ENCODE measurements at places on chromosomes 12 and 14.

DNA sequence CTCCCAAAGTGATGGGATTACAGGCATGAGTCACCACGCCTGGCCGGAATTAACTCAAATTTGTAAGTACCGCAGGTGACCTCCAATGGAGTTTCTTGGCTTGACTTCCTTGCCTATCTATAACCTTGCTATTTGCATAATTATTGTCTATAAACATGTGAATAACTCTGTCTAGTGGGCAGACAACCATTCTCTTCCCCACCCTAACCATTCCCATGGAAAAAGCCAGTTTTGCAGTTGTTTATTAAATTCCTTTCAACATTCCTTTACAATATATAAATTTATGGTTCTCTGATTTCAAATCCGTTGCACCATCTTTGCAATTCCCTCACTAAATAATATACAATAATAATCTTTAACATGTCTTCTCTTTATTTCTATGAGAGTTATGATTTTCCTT is 61.0 kb upstream of the ZDHHC17 start:
- DNase-seq, result no peak

- DNase-seq, result no peak
Measured at GRCh38 chr12:19694627-19695026, 255.3 kb downstream of the AEBP2 start.

DNA sequence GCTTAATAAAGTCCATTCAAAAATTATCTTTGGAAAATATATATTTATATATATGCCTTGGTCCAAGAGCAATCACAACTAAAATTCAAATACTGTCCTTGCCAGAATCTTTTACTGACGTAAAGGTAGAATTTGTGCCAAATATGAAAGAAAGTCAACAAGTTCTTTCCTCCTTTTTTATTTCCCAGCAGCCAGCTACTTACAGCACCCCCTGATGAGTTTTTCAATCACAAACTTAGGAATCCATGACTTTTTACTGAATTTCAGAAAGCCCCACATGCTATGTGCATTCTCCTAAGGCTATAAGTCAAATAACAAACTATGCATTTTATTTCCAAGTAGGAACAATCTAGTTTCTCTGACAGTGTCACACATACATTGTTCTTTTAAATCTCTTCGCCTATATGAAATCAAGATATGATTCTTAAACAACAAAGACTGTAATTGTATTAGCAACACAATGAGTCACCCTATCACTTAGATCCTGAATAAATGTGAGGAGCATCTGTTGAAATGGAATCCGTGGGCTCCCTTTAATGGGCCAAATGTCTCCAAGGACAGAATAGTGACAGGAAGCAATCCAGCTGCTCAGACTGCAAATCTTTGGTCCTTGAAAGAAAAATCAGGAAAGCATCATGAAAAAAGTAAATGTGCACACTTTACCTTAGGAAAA is 271.4 kb downstream of the DUSP6 start:
- DNase-seq, result no peak

GRCh38 chr12:130953771-130954543 is at the start of gene ADGRD1:
TSS of gene ADGRD1 (plus strand) at chr12:130953907. CDS start at chr12:130954466, 559 bp downstream.
- no peak for DNase-seq

DNA sequence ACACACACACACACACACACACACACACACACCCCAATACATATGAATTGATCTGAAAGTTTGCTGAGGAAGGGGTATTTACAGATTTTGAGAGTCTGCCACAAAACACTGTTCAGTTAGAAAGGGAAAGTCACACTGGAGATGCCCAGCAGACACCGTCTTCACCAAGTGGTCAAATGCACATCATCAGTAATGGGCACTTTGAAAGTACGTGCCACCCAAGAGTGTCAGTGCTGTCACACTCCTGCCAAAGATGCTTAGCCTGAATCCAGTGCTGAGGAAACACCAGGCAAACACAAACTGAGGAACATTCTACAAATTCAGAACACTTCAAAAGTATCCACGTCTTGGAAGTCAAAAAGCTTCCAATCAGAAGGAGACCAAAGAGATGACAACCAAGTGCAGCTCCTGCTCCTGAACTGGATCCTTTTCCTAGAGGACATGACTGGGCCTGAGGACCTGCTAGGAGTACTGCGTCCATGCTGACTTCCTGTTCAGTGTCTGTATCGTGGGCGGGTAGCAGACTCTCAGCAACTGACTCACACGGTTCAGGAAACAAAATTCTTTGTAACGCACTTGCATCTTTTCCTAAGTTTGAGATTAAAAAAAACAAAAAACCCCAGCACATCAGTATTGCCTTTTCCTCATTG is 18.6 kb downstream of the PSMC1 start:
- DNase-seq, result no peak

- peak; percentile 54 for DNase-seq
Measured at GRCh38 chr12:51217133-51217967, 512 bp downstream of the POU6F1 start.

GRCh38 chr12:65603438-65604351 is 220.6 kb upstream of the HMGA2 start:
- DNase-seq, result no peak

- no peak for DNase-seq
Measured at GRCh38 chr12:72207486-72208409, 64.4 kb upstream of the TRHDE start.

DNA sequence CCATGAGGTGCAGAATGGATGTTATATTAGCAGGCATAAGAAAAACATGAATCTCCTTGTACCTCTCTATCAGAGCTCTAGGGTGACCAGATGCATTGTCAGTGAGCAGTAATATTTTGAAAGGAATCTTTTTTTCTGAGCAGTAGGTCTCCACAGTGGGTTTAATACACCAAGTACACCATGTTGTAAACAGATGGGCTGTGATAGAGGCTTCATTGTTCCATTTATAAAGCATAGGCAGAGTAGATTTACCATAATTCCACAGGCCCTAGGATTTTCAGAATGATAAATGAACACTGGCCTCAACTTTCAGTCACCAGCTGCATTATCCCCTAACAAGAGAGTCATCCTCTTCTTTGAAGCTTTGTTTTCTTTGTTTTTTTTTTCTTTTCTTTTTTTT is 185.2 kb downstream of the ERC1 start:
- DNase-seq, result no peak

GRCh38 chr12:7142056-7142644 is 12.0 kb downstream of the CLSTN3 start:
- DNase-seq, result peak; percentile 38

DNA sequence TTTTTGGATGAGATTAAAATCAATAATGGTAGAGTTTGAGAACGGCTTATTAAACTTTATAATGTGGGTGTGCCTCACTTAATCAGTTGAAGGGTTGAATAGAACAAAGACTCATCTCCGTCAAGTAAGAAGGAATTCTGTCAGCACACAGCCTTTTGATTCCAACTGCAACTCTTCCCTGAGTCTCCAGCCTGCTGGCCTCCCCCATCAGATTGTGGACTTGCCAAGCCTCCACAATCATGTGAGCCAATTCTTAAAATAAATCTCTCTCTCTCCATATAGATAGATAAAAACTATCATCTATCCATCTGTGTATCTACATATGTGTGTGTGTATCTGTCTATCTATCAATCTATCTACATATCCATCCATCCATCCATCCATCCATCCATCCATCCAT is 127.4 kb upstream of the BTG1 start:
- DNase-seq, result no peak

GRCh38 chr12:68980476-68981212 is 47.7 kb upstream of the CPM start:
- no peak for DNase-seq

DNA sequence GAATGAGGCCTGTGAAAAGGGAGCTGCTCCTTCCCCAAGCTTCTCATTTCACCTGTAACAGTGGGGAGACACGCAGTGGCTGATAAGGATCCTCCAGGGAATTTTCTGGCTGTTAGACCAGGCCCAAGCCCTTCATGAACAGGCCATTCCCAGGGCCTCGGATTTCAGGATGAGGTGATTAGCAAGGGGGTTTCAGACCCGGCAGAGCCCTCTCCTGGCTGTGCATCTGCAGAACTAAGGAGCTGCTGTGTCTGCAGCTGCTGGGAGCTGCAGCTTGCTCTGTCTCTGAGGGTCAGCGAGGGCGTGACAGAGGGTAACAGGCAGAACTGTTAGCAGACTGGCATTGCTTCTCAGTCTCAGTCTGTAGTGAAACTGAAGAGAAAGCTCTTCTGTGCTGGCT is 110.4 kb downstream of the KCNA5 start:
- DNase-seq, result no peak

DNA sequence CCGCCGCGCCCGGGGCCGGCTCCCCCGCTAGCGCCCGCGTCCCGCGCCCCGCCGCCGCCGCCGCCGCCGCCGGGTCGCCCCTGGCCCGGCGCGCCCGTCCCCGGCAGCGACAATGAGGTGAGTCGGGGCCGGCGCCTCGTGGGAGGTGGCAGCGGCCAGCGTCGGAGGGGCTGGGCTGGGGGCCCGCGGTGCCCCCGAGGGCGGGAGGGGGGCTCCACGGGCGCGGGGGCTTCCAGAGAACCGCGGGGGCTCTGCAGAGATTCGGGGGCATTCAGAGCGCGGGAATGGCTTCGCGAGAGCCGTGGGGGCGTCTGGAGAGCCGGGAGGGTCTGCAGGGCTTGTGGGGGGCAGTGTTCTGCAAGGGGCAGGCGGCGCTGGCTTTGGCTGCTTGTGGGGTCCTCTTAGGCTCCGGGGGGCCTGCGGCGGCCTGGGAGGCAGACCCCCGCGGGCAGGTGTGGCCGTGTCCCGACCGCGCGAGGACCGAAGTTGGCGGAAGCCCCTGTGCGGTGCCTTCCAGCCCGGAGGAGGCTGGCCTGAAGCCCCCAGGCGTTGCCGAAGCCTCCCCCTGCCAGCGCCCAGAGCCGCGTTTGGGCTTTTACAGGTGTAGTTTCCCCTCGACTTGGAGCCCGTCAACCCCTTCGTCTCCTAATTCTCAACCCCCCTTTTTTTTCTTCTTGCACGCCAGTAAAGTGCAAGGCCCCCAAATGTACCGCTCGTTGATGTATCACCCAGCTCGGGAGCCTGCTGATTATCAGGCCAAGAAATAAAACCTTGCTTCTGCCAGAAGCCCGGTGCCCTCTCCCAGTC is 93.1 kb upstream of the EVL start:
- DNase-seq, result peak; percentile 29

DNA sequence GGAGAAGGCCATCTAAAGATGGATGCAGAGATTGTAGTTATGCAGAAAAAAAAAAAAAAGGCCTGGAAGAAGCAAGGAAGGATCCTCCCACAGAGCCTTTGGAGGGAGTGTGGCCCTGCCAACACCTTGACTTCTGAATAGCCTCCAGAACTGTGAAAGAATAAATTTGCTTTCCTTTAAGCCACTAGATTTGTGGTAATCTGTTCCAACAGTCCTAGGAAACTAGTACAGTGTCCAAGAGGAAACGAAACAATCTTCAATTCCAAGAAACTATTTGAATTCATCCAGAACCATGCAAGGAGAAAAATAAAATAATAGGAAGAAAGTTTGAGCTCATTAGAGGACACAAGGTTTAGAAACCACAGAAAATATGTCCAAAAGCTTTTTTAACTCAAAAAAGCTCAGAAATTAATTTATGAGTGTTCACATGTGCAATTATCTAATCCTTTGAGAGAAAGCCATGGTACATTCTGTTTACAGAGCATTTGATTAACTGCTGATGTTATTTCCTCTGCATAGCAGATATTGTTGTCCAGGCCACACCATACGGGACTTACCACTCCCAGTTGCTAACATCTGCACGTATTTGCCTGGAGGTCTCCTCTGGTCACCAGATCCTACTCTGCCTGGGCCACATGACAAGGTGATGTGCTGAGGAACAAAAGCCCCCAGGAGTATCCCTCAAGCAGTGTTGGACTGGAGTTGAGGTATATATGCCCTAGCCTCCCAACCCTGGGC is 30.0 kb upstream of the STAB2 start:
- no peak for DNase-seq

DNA sequence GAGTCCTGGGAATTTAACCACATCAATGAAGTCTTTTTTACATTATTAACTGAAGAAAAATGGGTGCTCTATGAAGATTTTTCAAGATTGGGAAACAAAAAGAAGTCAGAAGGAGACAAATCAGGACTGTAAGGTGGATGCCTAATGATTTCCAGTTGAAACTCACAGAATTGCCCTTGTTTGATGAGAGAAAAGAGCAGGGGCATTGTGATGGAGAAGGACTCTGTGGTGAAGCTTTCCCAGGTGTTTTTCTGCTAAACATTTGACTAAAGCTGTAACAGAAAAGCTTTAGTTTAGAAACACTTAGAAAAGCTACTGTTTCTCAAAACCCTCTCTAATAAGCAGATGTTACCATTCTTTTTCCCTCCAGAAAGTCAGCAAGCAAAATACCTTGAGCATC is 5.8 kb downstream of the IRAK4 start:
- DNase-seq, result no peak

- DNase-seq, result no peak
Measured at GRCh38 chr14:101113108-101113612, 209.6 kb upstream of the RTL1 start.

DNA sequence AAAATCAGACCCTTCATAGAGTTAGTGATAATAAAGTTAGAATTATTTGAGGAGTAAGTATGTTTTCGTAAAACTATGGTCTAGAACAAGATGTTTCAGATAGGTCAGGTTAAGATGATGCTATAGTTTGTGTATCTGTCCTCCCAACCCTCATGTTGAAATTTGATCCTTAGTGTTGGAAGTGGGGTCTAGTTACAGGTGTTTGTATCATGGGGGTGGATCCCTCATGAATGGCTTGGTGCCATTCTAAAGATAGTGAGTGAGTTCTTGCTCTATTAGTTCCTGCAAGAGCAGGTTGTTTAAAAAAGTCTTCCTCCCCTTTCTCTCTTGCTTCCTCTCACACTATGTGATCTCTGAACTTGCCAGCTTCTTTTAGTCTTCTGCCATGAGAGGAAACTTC is 707.3 kb upstream of the FOXG1 start:
- no peak for DNase-seq

DNA sequence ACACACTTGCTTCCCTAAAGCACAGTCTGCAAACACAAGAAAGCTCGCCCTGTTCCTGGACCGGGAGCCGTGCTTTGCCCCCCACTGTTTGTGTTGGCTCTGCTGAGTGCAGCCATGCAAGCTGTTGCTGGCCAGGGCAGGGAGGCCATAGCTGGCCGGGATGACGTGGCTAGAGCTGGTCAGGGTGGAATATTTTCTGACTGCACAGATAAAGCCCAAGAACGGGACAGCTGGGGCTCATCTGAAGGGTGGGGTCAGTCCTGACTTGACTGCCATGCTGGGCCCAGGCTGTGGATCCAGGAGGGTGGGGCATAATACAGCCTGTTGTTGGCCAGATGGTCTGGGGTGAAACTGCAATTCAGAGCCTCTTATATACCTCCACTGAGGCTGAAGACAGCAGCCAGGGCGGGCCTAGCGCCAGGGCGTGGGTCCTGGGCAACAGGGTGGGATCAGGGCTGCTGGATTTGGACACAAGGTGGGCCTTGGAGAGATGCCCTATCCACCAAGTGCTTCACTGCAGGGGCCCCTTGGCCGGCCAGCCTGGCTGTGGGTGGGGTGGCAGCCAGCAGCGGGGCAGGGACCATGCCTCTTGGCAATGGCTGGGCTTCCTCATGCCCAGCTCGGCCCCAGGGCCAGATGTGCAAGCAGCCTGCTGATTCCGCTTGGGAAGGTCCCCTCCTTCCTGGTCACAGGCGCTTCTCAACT is 14.8 kb downstream of the KMT5A start:
- no peak for DNase-seq

- DNase-seq, result no peak
Measured at GRCh38 chr12:64172143-64172970, 49.7 kb downstream of the KICS2 start.

GRCh38 chr12:1933342-1934051 is 15.0 kb upstream of the CACNA2D4 start:
- no peak for DNase-seq

GRCh38 chr14:61226015-61226654 is 55.0 kb downstream of the TMEM30B start:
- DNase-seq, result no peak
